DMS 273 treated with DMSO at 0.1 percent for 48 hours (cell line): ENCODE measurements at places on chromosomes 7 and 10.

- no peak for DNase-seq
Measured at GRCh38 chr10:102781090-102781920, 37.6 kb downstream of the WBP1L start.

DNA sequence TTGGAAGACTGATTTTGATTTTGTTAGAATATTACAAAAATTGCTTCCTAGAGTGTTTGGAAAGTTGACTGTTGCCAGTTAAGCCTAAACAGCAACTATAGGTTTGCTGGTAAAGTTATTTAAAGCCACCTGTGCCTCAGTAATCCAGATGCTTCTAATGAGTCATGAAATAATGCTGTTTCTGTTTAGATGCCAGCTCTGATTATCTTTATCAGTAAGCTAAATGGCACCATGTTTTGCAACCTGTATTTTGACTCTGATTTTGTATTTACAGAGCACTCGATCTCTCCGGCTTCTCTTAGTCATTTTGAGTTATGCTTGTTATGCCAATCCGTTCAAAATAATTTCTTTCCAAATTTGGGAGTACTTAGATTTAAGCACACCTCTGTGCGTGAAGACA, 366.1 kb downstream of the EXOC4 start:
- no peak for DNase-seq

GRCh38 chr10:96339956-96340904, 18.6 kb downstream of the OPALIN start:
- DNase-seq, result peak; percentile 9

GRCh38 chr7:68147614-68148238, 1151.1 kb downstream of the TYW1 start:
- DNase-seq, result no peak

- no peak for DNase-seq
Measured at GRCh38 chr7:36929791-36930190, 205.5 kb upstream of the AOAH start.

DNA sequence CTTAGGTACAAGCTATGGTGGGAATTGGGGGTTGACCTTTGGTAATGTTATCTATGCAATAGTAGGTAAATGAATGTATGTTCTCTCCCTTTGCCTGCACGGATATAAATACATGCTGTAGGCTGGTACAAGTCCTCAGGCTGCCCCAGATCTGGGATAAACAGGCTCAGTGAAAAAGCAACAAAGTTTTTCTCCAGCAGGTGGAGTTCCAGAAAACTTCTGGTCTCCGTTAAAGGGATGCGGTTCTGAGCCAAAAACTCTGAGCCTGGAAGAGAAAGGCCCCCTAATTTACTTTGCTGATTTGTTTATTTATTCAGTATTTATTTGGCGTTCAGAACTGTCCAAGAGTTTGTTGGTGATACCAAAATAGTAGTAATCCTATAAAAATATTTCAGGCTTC, 204.7 kb downstream of the ADRA2A start:
- DNase-seq, result no peak

DNA sequence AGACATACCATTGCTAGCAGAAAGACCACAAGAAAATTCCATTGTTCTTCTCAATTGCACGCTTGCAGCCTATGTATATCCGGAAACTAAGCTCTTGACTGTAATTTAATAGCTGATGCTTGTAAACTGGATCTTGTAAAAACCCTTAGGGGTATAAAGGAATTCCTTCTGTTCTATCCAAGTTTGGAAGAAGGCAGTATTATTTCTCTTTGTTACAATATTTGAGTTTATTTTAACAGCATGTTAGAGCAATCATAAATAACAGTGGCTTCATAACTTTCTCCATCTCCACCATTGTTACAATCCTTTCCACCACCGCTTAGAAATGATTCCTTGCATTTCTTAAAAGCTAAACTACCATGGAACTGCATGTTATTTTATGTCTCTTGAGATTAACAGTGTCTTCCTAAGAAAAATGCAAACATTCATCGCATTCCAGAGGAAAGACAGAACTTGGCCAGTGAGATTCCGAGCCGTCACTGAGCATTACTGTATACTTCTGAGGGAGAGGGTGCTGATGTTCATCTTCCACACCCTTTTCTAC, 92.5 kb downstream of the TRIL start:
- DNase-seq, result no peak

DNA sequence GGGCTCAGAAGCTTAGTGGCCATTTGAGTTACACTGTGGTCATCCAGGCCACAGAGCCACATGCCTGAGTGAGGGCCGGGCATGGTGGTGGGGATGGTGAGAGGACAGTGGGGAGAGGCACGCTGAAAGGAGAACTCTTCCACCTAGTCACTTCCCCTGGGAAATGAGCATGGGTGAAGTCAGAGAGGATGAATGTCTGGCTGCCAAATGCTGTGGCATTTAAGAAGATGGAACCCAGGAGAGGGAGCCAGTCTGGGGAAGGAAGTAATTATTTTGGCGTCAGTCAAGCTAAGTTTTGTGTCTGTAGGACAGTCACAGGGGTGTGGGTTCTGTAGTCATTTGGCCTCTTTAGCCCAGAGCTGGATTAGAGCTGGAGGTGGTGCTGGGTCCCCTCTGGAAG, 86.0 kb upstream of the PODXL start:
- DNase-seq, result no peak

- no peak for DNase-seq
Measured at GRCh38 chr7:37065779-37066271, 341.5 kb upstream of the AOAH start.

- no peak for DNase-seq
Measured at GRCh38 chr7:1360521-1360971, 98.7 kb downstream of the MICALL2 start.

DNA sequence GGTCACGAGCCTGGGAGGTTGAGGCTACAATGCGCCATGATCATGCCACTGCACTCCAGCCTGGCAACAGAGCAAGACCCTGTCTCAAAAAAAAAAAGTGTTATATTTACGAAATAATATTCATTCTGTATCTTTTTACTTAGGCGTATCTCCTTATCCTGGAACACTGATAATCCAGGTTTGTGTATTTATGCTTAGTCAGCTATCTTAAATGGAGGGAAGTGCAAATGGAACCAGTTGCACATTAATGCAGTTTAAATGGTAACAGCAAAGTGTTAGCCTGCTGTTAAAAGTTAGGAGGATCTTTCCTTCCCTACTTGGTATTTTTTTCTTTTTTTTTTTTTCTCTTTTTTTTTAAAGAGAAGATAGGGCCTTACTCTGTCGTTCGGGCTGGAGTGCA, 36.0 kb upstream of the RBM20 start:
- DNase-seq, result no peak

GRCh38 chr7:118836933-118837332, 612.4 kb downstream of the ANKRD7 start:
- DNase-seq, result no peak

- DNase-seq, result no peak
Measured at GRCh38 chr7:33760834-33761233, 144.5 kb upstream of the BMPER start.

GRCh38 chr10:22552888-22553378, 161.4 kb downstream of the PIP4K2A start:
- no peak for DNase-seq

DNA sequence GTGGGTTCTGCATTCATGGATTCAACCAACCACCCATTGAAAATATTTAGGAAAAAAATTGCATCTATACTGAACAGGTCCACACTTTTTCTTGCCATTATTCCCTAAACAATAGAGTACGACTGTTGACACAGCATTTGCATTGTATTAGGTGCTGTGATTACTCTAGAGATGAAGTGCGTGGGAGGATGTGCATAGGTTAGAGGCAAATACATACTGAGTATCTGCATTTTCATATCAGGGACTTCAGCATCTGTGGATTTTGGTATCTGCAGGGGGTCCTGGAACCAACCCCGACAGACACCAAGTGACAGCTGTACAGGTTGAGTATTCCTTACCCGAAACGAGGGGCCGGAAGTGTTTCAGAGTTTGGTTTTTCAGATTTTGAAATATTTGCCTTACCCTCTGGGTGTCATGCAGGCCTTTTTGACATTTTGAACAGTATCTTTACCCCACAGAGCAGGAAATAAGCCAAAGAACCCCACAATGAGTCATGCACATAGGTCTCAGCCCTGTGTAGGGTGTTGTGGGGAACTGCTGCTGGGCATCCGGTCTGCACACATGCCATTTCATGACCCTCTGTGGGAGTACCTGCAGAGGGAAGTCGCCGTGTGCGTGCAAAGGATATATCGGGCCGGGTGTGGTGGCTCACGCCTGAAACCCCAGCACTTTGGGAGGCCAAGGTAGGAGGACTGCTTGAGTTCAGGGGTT, 14.5 kb downstream of the NUDT5 start:
- DNase-seq, result no peak

- no peak for DNase-seq
Measured at GRCh38 chr7:154853727-154854095, 149.2 kb downstream of the PAXIP1 start.

DNA sequence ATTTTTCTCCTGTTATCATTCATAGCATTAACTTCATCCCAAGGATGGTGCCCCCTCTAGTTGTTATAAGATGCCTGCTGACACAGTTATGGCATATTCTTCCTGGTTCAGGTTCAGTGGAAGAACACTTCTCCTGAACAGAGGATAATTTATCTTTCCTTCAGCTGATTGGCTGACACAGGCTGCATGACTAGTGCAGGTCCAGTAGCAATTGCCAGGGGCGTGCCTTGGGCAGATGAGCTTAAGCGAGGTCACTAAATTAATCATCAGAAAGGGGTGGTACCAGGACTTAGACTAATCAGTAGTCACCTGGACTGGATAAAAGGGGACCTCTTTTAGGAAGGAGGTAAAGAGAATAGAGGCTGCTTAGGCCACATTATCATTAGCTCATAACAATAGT, 42.3 kb downstream of the BZW2 start:
- DNase-seq, result no peak

GRCh38 chr10:71533936-71534335, 137.2 kb downstream of the CDH23 start:
- no peak for DNase-seq
